ENCODE measurements at places on chromosomes 6 and 20.

DNA sequence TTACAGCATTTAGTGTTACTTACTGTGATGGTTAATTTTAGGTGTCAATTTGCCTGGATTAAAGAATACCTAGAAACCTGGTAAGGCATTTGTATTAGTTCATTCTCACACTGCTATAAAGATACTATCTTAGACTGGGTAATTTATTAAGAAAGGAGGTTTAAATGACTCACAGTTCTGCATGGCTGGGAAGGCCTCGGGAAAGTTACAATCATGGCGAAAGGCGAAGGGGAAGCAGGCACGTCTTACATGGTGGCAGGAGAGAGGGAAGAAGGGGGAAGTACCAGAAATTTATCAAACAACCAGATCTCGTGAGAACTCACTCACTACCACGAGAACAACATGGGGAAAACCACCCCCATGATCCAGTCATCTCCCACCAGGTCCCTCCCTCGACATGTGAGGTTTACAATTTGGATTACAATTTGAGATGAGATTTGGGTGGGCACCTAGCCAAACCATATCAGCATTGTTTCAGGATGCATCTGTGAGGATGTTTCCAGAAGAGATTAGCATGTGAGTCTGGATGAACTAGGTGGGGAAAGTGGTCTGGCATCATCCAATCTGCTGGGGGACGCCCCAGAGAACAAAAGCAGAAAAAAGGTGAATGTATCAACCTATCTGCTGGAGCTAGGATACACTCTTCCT is 76.8 kb downstream of the MKKS start:
- no peak for DNase-seq

DNA sequence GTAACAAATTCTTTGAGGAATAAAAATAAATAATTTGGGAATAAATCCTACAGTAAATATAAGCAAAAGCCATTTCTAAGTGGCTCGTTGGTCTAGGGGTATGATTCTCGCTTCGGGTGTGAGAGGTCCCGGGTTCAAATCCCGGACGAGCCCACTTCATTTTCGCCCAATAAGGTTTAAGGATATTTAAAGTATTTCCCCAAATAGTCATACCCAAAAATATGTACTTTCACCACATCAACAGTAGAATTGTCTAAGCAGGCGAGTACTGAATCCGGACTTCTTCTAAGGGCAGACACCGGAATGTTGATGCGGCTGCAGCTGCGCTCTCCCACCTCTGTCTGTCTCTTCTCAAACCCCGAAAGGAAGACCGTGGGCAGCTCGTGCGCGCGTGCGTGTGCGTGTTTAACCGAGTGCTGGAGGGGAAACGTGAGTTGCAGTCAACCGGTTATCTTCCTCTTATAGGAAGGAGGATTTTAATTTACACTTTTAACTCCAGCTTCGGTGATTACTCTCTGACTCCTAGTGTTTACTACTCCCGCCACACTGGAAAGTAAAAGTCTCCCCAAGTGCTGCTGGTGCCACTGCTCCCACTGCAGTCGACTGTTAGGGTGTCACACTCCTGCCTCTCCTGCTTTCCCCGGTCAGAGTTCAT is 155.7 kb upstream of the PRSS16 start:
- DNase-seq, result no peak

DNA sequence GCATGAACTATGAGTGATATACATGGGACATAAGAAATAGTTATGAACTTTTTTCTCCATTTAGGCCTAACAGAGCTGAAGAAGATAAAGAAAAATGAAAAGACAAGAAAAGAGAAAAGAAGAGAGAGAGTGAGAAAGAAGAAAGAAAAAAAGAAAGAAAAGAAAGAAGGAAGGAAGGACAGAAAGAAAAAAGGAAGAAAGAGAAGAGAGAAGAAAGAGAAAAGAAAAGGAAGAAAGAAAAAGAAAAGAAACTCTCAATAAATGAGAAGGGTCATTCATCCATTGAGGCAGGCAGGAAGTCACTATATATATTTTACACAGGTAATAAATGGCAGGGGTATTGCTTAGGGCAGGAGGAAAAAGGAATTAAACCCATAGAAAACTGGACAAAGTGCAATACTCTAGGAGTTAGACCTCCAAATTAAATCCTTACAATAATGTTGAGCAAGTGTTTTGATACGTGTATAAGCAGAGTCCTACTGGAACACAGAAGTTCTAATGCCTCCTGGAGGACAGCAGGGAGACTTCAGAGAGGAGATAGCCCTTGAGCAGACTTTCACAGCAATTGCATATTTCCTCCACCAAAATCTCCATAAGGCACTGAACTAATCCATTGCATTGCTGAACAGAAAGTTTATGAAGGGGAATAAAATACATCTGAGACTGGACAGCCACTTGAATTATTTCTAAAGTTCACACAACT is 86.4 kb upstream of the TENT5A start:
- no peak for DNase-seq

GRCh38 chr20:3871550-3872265 is 17.5 kb upstream of the PANK2 start:
- DNase-seq, result no peak

DNA sequence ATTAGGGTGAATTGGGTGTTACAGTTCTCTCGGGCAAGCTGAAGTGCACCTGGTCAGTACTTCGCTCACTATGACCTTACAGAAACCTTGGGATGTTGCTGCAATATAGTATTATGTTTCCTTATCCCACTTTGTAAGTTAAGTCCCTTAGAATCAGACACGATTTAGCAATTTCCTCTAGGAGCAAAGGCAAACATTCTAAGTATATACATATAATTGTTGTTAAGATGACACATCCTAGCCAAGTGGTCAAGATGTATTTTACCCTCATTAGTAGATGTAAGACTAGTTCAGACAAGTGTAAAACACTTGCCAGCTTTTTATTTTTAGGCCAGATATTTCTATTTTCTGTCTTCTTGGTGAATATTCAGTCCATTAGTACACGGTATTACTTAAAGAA is 31.1 kb upstream of the RGS17 start:
- no peak for DNase-seq

DNA sequence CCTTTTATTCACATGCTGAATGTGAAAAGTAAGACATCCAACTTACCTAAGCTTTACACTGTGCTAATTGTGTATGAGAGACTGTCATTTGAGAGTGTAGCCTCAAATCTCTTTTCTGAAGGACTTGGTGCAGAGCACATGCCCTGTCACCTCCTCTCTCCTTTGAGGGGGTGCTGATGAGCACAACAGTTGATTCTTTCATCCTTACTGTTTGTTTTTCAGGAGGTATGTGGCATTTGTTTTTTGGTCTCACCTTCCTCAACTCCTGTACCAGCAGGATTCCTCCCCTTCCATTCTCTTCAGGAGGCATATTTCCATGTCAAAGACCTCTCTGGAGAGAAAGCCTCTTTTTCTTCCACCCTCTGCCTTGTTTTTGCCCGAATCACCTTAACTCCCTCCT is 252.6 kb upstream of the CITED2 start:
- DNase-seq, result no peak

GRCh38 chr6:34674268-34674639 is 22.3 kb downstream of the ILRUN start:
- DNase-seq, result no peak

DNA sequence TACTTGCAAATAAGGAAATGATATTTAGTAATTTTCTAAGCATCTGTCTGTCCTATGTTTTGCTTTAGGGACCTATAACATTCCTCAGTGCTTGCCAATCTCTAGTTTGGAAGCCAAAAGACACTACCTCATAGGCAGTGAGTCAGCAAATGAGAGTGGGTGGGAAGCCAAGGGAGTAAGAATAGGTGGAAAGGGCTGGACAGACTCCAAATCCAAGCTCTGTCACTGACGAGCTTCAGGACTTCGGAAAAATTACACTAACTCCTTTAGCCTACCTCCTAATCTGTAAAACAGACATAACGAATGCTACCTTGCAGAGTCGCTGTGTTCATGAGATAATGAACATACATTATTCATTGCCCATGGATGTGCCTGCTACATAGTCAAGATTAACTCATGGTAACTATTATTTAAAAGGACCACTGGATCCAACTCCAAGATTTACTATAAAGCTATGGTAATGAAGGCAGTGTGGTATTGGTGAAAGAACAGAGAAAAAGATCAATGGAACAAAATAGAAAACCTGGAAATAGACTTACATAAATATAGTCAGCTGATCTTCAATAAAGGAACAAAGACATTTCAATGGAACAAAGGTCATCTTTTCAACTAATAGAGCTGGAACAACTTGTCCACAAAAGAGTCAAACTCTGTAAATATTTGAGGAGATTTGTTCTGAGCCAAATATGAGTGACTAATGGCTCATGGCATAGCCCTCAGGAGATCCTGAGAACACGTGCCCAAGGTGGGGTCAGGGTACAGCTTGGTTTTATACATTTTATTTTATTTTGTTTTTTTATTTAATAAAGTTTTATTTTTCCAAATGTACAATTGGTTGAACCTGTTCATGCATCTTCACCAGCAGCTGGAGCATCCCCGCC is 64.1 kb downstream of the FAM50B start:
- no peak for DNase-seq

GRCh38 chr20:45924391-45925261 is 9.9 kb upstream of the PCIF1 start:
- DNase-seq, result no peak

DNA sequence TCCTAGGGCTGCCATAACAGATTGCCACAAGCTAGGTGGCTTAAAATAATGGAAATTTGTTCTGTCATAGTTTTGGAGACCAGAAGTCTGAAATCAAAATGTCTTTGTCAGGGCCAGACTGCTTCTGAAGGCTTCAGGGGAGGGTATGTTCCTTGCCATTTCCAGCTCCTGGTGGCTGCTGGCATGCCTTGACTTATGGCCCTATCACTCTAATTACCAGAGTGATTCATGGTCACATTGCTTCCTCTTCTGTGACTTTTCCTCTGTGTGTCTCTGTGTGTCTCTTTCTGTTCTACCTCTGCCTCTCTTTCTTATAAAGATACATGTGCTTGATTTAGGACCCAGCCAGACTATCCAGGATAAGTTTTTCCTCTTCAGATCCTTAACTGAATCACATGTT is 635.2 kb upstream of the IMPG1 start:
- DNase-seq, result no peak

DNA sequence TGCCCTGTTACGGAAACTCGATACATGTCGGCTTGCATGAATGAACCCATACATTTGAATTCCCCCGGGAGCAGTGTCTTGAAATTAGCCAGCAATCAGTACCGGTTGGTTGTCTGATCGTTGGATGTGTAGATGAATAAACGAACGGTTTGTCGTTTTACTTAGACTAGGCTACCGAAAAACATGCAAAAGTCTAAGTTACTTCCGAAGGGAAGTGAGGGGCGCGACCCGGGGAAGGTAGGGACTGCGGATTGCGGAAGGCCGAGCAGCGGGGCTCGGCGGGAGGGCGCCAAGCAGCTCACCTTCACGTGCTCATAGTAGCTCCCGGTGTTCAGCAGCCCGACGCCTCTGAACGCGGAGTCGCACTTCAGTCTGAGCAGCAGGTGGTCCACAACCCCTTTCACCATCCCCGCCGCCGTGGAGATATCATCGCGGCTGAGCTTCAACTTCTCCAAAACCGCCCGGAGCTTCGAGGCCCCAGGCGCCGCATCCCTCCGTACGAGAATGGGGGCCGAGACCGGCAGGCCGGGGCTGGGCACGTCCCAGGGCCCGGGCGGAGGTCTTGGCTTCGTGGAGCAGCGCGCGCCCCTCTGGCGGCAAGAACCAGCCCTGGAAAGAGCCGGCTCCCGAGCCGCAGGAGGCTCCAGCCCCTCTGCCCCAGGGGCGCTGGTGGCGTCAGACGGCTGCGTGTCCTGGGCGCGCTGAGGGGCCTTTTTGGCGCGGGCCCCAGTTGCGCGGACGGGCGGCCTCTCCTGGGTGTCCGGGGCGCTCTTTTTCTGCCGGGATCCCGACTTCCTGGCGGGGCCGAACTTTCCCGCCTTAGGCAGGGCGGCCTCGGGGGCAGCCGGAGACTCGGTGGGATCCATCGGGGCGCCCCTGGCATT is 632 bp downstream of the CGAS start:
- DNase-seq, result peak; percentile 24

DNA sequence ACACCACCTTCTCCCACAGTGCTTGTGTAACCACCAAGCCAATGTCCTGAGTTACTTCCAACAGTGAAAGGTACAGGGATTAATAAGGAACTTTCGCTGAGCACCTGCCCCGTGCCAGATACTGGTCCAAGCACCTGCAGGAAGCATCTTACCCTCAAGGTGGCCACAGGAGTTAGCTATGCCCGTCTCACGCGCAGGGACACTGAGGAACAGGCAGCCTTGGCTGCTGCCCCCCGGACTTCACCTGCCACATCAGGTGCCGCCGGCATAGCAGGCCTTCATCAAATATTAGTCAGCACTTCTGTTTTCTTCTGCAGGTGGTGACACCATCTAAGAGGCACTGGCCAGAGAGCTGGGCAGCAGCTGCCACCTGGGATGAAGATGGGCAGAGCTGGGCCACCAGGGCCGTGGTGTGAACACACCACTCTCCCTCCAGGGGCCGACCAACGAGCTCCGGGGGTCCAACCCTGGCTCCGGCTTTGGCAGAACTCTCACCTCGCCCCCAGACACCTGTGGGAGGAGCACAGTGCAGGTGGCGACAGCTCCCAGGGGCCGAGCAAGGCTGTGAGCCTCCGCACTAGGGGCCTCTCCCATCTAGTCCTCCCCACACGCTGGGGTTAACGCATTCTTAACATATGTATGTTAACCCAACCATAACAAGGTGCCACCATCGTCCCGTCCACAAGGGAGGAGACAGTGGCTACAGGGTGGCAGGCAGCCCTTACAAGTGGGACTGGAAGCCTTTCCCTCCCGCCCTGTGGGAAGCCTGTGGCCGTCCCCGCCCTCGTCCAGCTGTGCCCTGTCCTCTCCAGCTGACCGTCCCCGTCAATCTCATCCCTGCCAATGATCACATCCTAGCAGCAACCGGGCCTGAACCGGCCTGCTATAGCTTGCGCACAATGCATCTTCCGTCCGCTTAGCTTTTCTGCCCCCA is 2.9 kb upstream of the PPDPF start:
- DNase-seq, result no peak

DNA sequence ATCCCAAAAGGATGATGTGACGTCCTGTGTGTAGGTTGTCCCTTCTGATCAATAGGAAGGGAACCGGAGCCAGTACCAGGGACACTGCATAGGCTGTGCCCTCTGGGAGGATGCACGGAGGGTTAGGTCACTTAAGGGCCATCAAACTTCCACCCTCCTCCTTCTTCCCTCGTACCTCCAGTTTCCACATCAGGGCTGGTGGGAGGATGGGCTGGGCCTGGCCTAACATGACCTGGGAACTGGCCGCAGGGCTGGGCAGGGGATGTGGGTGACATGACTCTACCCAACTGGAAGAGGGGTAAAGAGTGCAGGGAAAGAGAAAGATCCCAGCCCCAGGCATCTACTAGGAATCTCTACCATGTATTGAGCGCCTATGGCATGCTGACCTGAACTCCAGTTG is 46.2 kb upstream of the MDGA1 start:
- DNase-seq, result no peak

- DNase-seq, result no peak
Measured at GRCh38 chr6:14466278-14466677, 348.7 kb downstream of the CD83 start.

- no peak for DNase-seq
Measured at GRCh38 chr6:139569566-139569965, 195.1 kb upstream of the CITED2 start.
